OCI-LY7 (cell line): ENCODE measurements at places on chromosomes 5 and 9. TPM values are rescaled to one million over a fixed set of nuclear protein-coding genes. Genes with fewer than 3 reads are reported as not detected.

Gene SLC25A46
- total RNA-seq: 46.4 and 49.2 TPM in 2 replicates

Gene ARSI
- not detected in 2 replicates for total RNA-seq

Gene PCDHGB5
- 7.1 and 8.6 TPM in 2 replicates for total RNA-seq

Gene RIGI
- total RNA-seq: 1.5 and 1.7 TPM in 2 replicates

Gene TRIM36
- total RNA-seq: not detected in 2 replicates

Gene SNCAIP
- total RNA-seq: not detected in 2 replicates

Gene CSF2
- not detected in 2 replicates for total RNA-seq

Gene ACTBL2
- not detected in 2 replicates for total RNA-seq

Gene SLC34A1
- total RNA-seq: 0.46 and 0.63 TPM in 2 replicates

DNA sequence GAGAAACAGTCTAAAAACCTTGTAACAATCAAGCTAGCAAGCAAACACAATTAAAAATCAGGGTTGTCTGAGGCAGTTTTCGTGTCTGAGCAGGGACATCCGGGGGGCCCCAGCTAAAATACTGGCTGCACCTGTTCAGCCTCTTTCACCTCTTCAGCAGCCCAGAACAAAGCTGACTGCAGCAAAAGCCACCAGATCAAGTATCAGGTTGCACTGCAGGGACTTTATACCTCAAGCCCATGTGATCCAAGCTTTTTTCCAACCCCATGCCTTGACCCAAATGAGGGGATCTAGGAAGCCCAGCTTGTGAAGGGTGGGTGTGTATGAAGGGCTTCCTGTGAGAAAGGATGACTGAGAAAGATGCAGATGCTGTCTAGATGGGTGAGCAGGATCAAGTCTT lies 133.4 kb downstream of the SEMA6A start:
- DNase-seq: no peak

DNA sequence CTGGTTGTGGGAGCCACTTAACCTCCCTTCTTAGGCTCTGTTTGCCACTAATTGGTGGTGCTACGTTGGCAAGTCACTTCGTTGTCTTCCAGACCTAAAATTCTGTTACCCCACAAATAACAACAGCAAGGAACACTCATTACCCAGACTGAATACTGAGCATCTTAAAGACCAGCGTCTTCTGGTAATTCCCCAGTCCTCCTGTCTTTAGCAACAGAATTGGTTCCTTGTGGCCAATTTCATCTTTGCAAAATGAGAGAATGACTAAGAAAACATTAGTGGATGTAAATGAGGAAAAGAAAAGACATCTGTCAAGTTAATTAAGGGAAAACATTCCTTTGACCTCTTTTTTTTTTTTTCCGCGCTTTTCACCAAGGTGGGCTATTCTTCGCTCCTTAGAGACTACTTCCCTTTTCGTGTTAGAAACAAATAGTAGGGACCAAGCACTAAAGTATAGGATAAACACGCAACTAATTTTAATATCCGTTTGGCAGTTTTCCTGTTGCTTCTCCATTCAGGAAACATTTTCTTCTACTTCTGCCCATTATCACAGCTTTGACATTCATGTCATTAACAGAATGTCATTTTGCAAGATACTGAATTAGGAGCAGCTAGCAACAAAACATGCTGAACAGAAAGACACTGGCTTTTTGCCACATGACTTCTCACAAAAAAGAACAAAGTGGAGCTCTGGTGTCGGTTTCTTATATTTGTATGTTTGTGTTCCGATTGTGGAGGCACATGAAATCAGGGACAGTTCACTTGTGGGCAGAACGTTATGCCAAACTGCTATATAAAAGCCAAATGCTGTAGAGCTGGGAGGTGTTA lies 154.2 kb downstream of the CD180 start:
- no peak for DNase-seq

DNA sequence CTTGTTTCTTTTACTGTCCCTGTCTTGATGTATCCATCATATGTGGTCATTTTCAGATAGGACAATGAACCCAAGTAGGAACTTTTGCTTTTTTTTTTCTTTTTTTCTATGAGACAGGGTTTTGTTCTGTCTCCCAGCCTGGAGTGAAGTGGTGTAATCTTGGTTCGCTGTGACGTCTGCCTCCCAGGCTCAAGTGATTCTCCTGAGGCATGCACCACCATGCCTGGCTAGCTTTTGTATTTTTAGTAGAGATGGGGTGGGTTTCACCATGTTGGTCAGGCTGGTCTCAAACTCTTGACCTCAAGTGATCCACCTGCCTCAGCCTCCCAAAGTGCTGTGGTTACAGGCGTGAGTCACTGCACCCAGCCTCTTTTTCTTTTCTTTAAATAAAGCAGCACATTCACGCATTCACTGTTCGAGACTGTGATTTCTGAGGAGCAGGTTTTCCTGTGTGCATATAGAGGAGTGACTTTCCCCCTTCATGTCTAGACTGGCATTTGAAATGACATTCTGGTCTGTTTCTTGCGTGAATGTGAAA lies 448.5 kb downstream of the KDM4C start:
- no peak for DNase-seq

DNA sequence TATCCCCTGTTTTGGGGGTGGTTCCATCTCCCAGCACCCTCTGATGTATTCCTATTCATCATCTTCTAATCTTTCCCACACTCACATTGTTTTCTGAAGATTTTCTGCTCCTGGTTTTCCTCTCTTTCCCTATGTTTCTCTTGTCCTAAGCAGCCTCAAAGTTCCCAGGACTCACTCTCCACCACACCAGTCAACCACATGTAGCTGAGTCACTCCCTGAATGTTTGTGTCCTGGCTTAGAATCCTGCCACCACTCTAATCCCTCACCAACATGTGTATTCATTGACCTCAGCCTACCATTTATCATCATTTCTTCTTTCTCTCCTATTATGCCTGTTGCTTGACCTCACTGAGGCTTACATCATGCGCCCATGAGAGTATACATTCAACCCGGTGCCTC lies 282.4 kb upstream of the ADAMTS16 start:
- DNase-seq: no peak

DNA sequence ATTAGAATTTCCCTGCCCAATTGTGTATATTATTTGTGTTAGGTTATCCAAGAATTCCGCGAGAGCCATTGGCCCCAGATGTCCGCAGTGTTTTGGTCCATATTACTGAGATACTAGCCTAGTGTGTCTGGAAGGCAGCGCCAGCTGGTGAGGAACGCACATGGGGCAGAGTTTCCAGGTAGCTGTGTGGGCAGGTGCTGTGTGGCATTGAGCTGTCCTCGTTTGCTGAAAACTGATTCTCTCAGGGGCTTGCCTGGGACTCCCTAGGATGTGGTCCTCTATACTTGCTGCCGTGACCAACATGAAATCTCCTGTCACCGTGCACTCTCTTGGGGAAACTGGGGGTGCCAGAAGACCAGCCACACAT lies 288.7 kb downstream of the FANCC start:
- DNase-seq: no peak

GRCh38 chr5:42772265-42772993 lies 15.8 kb downstream of the CCDC152 start:
- no peak for DNase-seq

DNA sequence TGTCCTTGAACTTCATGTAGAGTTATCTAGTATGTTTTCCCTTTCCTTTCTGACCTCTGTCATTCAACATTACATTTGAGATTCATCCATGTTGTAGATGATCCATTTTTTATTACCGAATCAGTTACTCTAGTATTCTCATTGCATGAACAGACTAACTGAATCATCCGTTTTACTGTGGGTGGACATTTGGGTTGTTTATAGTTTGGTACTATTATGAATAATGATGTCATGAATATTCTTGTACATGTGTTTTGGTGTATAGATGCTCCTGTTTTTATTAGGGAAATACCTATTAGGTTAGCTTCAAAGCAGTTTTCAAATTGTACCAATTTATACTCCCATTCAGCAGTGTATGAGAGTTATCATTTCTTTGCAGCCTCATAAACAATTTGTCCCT lies 94.3 kb upstream of the NIPAL4 start:
- DNase-seq: no peak

DNA sequence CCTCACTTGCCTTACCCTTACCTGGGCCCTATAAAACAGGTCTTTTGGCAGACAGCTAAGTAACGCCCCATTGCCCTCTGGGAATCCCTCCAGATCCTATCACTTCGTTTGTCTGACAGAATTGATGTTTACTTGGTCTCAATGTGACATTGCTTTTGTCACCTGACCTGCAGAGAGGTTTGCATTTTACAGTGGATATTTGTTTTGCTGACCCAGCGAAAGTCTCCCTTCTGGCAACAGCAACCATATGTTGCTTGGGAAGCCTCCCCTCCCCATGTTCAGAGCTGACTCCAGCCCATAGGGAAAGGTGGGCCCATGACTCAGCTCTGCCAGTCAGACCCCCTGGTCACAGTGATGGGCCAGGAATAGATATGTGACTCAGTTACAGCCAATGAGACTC lies 54.0 kb upstream of the LARP1 start:
- no peak for DNase-seq

DNA sequence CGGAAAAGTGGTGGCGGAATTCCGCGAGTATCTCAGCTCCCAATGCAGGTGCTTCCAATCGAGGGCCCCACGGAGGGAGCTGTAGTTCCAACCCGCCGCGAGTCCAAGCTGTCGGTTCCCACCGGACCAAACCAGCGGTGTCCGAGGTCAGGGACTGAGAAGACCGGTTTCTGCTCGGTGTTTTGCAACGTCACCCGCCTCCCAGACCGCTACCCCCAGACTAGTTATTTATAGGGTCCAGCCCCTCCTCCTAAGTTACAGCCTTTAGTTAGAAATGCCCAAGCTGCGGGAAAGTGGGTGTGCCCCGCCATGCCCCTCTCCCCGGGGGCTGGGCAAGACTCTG lies 677 bp upstream of the MYORG start:
- DNase-seq: no peak

DNA sequence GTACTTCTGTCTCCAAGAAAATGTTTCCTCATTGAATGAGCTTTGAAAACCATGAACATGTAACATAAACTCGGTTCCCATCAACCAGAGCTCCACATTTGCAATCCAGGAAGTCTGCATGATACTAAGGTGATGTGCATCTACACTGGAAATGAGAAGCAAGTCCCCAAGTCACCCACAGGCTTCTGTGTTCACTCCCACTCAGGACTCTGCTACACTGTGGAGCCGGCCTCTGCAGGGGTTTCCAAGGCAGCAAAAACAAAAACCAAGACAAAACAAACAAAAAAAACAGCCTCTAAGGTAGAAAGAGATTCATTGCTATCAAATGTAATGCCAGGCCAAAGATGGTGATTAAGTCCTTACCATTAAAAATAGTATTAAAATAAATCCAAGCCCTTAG lies 593.7 kb downstream of the IRX1 start:
- DNase-seq: no peak

DNA sequence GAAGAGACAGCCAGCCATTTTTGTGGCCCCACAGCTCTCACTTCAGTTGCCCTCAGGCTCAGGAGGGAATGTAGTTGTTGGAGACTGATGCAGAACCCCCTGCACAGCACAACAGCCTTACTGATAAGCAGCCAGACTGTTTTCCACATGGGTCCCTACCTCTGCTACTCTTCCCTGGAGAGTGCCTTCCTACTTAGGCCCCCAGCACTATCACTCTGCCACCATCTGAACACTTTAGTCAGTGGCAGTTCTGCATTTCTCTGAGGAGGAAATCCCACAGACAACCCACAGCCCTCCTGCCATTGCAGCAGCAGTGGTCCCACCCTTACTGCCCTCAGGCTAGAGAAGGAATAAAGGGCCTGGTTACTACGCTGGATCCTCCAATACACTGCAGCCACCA lies 61.8 kb upstream of the PTPRD start:
- no peak for DNase-seq

DNA sequence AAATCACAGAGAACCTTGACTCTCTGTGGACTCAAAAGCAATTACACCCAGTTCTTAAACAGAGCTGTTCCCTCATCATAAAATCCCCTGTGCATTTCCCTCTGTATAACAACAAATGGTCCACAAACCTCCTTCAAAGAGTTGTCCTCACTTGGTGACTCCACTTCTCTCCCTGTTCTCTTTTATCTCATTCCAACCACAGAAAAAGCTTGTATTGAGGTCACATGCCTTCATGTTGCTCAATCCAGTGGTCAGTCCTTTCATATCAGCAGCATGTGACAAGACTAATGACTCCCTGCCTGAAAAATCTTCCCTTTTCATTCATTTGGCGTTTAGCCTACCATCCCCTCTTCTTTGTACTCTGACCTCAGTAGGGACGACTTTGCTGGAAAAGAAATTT lies 158.0 kb downstream of the DEPDC1B start:
- DNase-seq: no peak

DNA sequence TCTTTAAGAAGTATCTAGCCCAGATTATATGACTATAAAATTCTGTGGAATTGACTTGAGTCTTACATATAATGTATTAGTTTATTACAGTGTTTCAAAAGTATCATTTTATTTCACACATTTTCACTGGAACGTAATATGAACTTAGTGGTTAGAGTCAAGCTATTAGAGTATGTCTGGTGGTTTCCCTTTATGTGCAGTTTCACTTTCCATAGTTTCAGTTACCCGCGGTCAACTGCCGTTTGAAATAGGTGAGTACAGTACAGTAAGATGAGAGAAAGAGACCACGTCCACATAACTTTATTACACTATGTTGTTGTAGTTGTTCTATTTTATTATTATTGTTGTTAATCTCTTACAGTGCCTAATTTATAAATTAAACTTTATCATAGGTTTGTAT lies 50.5 kb downstream of the COMMD10 start:
- DNase-seq: no peak

DNA sequence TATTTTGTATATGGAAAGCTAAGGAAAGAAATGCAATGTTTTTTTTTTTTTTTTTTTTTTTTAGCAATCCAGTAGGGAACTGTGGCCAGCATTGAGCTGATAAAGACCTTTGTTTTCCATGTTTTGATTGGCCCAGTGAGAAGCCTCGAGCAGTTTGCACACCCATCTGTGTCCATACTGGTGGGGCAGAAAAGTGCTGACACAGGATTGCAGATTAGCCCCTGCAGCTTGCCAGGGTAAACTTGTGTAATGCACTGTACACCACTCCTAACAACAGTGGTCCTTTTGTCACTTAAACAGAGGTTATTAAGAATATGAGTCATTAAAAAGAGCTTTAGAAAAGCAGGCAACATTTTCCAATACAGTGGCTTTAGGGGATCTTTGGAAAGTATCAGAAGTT lies 132.8 kb upstream of the CDKN2B start:
- no peak for DNase-seq

- DNase-seq: peak; percentile 86
Measured at GRCh38 chr9:75053869-75054268, 25.8 kb upstream of the CARNMT1 start.
